ENCODE measurements at places on chromosomes 4 and X. TPM values are rescaled to one million over a fixed set of nuclear protein-coding genes. Genes with fewer than 3 reads are reported as not detected.

Gene TCEAL7
- total RNA-seq, result not detected

Gene NDP
- not detected for total RNA-seq

Gene HSFX3
- total RNA-seq, result not detected

Gene CPLX1
- total RNA-seq, result 0.57 TPM

Gene F8
- 4.1 TPM for total RNA-seq

Gene SLC38A5
- 0.07 TPM for total RNA-seq

Gene SHROOM3
- total RNA-seq, result 4.5 TPM

Gene TRAM1L1
- total RNA-seq, result 0.65 TPM

Gene TIMM8A
- total RNA-seq, result 32.1 TPM

Gene SUPT20HL1
- not detected for total RNA-seq

Gene MAGED4
- total RNA-seq, result 7.7 TPM

Gene USP17L11
- total RNA-seq, result not detected

Gene JCHAIN
- 0.19 TPM for total RNA-seq

Gene ATOH1
- not detected for total RNA-seq

Gene ANXA10
- total RNA-seq, result 4.2 TPM

Gene GPRASP1
- total RNA-seq, result 0.47 TPM

Gene HGFAC
- 0.16 TPM for total RNA-seq

Gene CLDN2
- 8.0 TPM for total RNA-seq

Gene FUNDC2
- 106 TPM for total RNA-seq

Gene GAGE13
- total RNA-seq, result not detected

Gene OTUD4
- 16.1 TPM for total RNA-seq

Gene GUCY2F
- not detected for total RNA-seq

Gene VCX3B
- total RNA-seq, result not detected

Gene ZDHHC15
- total RNA-seq, result not detected

Gene ANK2
- 0.84 TPM for total RNA-seq

Gene ATP7A
- 3.5 TPM for total RNA-seq

Gene FHIP1A
- total RNA-seq, result 0.43 TPM

Gene TMEM271
- not detected for total RNA-seq

Gene SPANXA1
- total RNA-seq, result not detected

Gene P2RY10
- total RNA-seq, result not detected

Gene EOLA2
- total RNA-seq, result 49.6 TPM

Gene CSN1S1
- not detected for total RNA-seq

Gene DGKK
- total RNA-seq, result not detected

Gene PRPS2
- 46.9 TPM for total RNA-seq

Gene LRCH2
- total RNA-seq, result 0.04 TPM

Gene F8A2
- not detected for total RNA-seq

Gene HPSE
- total RNA-seq, result 1.6 TPM

Gene CT45A10
- 0.29 TPM for total RNA-seq

Gene SLBP
- total RNA-seq, result 87.8 TPM

Gene GPR173
- not detected for total RNA-seq

Gene SMIM9
- not detected for total RNA-seq

Gene FANCB
- total RNA-seq, result 2.7 TPM

Gene SPINK2
- total RNA-seq, result not detected

Gene USP38
- 8.9 TPM for total RNA-seq

Gene TBC1D8B
- total RNA-seq, result 1.4 TPM

Gene TMEM192
- 7.0 TPM for total RNA-seq

Gene CSAG1
- total RNA-seq, result 0.27 TPM

Gene STPG2
- total RNA-seq, result not detected

Gene PPP2R2C
- total RNA-seq, result 34.1 TPM

Gene DNAAF6
- total RNA-seq, result not detected

Gene MAB21L2
- not detected for total RNA-seq
